ELF-1 (cell line): ENCODE measurements at places on chromosomes 16 and 17.
A peak's percentile ranks its signal among the peaks of the same experiment; 100 is the strongest.

DNA sequence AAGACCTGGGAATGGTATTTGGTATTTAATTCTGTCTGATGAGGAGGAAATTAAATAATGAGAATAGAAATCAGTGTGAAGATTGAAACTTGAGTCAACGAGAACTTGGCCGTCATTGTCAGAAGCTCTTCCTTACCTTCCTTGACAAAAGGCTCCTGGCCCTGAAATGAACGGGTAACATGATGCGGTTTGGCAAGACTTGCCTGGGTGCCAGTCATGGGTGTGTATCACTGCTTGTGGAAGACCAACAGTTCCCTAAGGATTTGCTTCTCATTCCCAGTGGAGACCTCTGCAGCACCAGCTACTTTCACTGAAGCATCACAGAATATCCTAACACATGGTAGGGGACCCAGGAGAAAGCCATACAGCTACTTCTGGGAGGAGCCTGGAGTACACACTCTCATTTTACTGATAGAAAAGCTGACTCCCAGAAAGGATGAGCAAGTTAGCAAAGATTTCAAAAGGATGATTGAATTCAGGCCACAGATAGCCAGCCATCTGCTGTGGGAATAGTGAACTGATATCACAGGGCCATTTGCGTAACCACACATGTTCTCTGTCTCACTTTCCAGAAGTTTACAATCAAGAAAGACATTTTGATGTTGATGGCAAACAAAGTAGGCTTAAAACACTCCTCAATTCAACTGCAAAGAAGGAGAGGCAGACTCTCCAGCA is 258.1 kb upstream of the SALL1 start:
- no peak for DNase-seq

GRCh38 chr17:34068571-34068970 is 186.5 kb upstream of the CCL2 start:
- no peak for DNase-seq

DNA sequence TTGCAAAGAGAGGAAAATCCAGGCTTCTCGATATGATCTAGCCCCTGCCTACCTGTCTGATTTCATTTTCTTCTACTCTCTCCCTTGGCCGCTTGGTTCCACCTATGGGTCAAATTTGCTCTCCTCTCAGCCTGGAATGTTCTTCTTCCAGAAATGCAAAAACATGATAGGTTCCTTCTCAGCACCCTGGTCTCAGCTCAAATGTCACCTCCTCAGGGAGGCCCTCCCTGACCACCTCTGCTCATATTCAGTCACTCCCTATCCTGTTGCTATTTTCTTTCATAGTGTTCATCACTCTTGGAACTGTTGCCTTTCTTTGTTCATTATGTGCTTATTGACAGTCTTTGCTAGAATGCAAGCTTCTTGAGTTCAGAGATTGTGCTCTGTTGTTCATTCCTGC is 208.6 kb downstream of the KATNIP start:
- DNase-seq, result no peak

DNA sequence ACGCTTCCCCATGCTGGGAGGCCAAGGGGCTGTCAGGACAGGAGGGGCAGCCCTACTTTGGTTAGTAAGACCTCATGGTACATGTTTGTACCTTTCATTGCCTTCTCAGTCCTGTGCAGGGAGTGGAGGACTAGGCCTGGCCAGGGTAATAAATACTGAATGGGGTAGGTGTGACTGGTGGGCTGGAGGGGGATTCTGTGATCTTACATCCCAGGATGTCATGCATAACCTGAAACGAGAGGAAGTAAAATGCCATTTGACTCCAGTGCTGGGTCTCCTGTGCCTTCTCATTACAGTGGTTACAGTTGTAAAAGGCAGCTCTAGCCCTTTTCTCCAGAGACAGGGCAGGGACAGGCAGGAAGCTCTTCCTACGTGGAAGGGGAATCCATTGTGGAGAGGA is 138.2 kb downstream of the AATF start:
- no peak for DNase-seq

DNA sequence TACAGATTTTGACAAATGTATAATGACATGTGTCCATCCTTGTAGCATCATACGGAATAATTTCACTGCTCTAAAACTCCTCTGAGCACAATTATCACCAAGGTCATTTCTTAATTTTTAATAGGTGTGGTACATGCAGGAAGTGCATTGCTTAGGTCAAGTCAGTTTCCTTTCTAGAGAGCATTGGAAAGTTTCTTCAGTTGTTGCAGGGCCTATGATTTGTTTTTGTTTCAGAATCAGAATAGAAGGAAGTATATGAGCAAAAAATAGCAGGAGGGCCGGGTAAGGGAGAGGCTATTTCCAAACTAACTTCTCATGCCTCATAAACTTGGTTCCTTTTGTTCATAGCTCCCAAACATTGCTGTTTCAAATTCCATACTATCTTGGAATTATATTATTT is 24.0 kb upstream of the SLFN5 start:
- no peak for DNase-seq

- DNase-seq, result peak; percentile 76
Observed at GRCh38 chr17:37489197-37490001, at the start of gene DUSP14. DUSP14 (plus strand) TSS chr17:37489891; CDS start chr17:37512273, 22,382 bp downstream.
